ENCODE measurements at places on chromosomes 16 and 17.

DNA sequence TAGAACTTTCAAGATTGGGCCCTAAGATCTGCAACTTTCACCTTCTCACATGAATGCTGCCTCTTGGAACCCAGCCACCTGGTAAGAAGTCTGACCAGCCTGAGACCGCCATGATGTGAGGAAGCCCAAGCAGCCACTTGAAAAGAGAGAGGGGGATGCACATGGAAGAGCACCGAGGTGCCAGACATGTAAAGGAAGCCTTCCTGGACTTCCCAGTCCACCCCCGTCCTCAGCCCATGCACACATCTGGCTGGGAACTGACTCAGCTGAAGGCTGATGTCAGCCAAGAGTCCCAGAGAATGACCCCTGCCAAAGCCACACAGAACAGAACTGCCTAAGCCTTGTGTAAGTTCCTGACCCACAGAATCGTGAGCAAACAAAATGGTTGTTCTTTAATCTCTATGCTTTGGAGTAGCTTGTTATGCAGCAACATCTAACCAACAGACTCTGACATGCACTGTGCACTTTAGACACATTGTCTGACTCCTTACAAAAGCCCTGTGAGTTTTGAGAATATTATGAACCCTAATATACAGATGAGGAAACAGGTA is 86.7 kb downstream of the RMI2 start:
- DNase-seq, result no peak

- no peak for DNase-seq
Measured at GRCh38 chr17:4010754-4011153, 46.5 kb upstream of the ATP2A3 start.

DNA sequence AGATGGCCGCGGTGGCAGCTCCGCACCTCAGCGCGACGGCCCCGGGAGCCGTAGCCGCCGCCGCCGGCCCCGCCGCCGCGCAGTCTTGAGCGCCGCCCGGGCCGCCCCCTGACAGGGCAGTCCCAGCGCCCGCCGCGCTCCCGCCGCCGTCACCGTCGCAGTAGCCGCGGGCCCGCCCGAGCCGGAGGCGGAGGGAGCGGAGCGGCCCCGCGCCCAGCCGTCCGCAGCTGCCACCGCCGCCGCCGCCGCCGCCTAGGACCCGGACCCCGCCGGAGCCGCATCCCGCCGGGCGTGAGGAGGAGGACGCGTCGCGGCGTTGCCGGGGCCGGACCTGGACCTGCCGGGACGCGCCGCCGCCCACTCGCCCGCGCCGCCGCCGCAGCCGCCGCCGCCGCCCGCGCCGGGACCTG is 218 bp downstream of the TNRC6C start:
- no peak for DNase-seq

DNA sequence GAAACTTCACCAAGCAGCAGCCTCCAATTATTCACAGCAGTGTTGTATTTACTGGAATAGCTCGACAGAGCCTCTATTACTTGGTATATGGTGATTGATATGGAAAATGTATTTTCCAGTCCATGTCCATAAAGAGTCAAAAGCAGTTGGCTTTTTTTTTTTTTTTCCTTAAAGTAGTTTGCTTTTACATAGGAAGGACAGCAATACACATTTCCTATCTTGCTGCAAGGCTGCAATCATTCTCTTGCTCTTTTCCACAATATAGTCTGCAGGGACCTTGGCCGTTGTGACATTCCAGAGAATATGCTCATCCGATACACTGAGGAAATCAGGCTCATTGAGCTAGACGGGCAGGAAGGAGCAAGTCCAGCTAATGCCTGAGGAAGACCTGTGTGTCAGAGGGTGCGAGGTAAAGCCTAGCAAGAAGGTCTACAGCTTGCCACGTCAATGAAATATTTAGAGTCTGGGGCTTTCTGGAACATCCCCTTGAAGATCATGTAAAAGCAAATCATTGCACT is 131.1 kb downstream of the ENGASE start:
- DNase-seq, result no peak

- no peak for DNase-seq
Measured at GRCh38 chr17:80008848-80009247, 26.8 kb downstream of the TBC1D16 start.

- no peak for DNase-seq
Measured at GRCh38 chr17:17757956-17758845, 76.9 kb downstream of the RAI1 start.

DNA sequence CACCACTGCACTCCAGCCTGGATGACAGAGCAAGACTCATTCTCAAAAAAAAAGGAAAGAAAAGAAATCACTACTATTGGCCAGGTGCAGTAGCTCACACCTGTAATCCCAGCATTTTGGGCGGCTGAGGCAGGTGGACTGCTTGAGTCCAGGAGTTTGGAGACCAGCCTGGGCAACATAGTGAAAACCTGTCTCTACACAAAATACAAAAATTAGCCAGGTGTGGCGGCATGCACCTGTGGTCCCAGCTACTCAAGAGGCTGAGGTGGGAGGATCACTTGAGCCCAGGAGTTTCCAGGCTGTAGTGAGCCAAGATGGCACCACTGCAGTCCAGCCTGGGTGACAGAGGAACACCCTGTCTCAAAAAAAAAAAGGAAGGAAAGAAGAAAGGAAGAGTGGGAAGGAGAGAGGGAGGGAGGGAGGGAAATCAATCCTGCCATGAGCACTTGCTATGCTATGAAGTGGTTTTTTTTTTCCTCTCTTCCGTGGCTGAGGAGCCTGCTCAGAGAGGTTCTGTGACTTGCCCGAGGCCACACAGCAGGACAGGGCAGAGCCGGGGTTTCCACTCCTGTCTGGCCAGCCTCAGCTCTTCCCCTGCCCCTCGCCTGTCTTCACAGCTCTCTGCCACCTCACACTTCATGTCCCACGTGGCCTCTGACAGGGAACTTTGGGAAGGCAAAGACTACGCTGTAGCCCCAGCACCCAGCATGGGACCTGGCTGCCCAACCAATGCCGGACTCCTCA is 10.9 kb downstream of the GRIN2C start:
- DNase-seq, result no peak

DNA sequence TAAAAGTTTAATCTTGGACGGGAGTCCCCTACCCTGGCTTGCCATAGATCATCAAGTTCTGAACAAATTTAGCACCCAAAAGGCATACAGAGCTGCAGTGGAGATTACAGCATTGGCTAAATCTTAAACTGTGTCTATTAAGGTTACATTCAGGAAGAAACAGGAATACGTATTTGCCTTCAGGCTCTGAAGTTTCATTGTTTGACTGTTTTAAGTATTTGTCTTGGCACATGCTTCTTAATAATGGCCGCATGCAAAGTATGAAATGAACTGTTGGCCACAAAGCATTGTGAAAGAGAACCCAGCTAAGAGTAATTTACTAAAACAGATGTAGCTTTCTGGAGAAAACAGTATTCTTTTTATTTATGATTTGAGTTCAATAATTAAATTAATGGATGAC is 63.9 kb upstream of the CNEP1R1 start:
- no peak for DNase-seq

- peak; percentile 68 for DNase-seq
Measured at GRCh38 chr16:73066927-73067670, 19.2 kb upstream of the ZFHX3 start.

GRCh38 chr16:68246666-68247065 is 1.5 kb downstream of the PLA2G15 start:
- no peak for DNase-seq

GRCh38 chr17:45265821-45266220 is 3.9 kb upstream of the SPATA32 start:
- DNase-seq, result no peak

DNA sequence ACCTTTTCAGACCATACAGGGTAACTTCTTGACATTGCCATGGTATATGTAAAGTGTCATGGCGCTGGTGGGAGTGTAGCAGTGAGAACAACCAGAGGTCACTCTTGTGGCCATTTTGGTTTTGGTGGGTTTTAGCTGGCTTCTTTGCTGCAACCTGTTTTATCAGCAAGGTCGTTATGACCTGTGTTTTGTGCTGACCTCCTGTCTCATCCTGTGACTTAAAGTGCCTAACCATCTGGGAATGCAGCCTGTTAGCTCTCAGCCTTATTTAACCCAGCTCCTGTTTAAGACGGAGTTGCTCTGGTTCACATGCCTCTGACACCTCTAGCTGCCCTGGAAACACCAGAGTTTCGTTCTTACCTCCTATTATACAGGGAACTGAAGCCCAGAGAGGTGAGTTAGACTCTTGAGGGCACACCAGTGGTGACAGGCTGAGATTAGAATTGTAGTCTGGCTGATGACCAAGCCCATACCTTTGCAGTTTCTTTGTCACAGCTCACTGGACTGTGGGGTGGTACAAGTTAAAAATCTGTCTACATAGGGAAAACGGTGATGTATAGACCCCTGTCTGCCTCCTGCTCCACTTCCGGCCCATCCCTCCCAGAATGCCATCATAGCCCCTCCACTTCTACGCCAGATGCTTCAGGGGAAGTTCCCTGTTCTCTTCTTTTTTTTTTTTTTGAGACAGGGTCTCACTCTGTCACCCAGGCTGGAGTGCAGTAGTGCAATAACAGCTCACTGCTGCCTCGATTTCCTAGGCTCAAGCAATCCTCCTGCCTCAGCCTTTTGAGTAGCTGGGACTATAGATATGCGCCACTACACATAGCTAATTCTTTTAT is 21.0 kb downstream of the KSR1 start:
- DNase-seq, result no peak

GRCh38 chr17:21452377-21453143 is 76.4 kb downstream of the KCNJ12 start:
- DNase-seq, result peak; percentile 83

GRCh38 chr16:57361404-57361803 is 2.8 kb downstream of the CCL22 start:
- no peak for DNase-seq

DNA sequence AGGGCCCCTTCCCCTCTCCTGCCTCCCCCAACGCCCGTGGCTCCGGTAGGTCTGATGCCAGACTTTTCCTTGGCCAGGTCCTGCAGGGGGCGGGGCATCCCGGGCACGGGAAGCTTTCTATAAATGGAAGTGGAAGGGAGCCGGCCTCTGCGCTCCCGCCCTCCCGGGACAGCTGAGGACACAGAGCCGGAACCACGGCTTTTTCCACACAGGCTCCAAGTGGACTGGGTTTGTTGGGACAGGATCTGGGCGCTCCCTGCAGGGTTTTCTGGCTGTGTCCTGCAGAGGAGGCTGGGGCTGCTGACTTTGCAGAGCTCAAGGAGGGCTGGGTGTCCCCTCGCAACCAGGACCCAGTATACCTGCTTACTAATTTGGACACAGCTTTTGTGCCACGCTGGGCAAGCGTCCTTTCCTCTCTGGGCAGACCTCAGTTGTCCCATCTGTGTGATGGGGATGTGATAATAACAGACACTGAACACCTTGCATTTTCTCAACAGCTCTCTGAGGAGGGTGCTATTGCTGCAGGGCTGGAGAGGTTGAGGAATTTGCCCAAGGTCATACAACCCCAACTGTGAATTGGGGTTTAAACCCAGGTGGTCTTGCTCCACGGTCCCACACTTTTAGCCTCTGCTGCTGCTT is 1.8 kb downstream of the TNS4 start:
- DNase-seq, result peak; percentile 77

DNA sequence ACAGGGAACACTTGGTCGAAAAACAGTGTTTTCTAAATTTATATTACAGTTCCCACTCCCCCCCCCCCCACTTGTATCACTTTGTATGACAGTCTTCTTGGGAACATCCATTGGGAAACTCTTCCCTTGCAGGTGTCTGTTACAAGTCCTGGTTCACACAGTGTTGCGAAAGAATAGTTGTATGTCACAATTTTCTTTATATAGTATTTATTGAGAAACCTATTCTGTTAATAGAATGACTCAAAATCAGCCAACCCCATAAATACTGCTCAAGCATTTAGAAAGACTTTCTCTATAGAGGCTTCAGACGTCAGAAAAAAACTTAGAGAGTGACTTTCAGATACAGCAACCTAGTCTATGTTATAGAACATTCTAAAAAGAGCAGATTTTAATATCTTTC is 414.4 kb downstream of the WWOX start:
- no peak for DNase-seq

DNA sequence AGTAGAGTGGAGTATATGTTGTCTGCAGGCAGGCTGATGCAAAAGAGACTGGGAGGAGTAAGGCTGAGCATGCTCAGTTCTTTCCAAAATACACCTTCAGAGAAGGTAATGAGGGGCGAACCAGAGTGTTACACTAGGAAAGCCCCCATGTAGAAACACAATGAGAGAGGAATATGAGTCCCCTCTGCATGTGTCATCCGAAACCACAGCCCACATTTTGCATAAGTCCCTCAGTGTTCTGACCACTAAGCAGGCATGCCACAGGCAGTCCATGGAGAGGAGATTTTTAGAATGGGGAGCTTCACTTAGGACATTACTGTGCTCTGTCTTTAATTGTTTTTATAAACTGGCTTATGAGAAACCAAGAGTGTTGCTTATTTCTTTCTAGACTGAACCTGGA is 32.0 kb downstream of the SLC6A2 start:
- DNase-seq, result no peak

- no peak for DNase-seq
Measured at GRCh38 chr17:30395398-30396022, 16.8 kb downstream of the CPD start.

DNA sequence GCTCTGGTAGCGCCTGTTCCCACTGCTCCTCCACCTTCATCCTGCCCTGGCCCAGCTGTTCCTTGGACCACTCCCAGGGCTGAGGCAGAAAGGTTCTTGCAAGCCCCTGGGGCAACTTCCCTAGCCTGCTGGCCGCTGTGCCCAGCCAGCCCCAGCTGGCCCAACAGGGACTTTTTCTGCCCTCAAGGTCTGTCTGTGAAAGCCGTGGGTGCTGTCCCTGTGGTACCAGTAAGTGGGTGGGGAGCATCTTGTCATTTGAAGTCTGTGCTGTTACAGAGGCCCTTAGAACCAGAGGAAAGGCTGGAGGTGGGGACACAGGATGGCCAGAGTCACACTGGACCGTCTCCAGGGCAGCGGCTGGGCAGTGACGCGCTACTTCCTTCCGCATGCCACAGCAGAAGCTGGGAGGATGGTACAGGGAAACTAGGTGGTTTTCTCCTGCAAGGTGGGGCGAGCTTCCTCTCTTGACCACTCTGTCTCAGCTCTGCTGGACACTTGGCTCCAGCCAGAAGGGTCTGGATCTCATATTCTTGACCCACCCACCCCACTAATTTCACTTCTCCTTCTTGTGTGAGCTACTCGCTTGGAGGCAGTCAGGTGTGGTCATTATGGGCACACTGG is 87.8 kb downstream of the PLCG2 start:
- peak; percentile 46 for DNase-seq

DNA sequence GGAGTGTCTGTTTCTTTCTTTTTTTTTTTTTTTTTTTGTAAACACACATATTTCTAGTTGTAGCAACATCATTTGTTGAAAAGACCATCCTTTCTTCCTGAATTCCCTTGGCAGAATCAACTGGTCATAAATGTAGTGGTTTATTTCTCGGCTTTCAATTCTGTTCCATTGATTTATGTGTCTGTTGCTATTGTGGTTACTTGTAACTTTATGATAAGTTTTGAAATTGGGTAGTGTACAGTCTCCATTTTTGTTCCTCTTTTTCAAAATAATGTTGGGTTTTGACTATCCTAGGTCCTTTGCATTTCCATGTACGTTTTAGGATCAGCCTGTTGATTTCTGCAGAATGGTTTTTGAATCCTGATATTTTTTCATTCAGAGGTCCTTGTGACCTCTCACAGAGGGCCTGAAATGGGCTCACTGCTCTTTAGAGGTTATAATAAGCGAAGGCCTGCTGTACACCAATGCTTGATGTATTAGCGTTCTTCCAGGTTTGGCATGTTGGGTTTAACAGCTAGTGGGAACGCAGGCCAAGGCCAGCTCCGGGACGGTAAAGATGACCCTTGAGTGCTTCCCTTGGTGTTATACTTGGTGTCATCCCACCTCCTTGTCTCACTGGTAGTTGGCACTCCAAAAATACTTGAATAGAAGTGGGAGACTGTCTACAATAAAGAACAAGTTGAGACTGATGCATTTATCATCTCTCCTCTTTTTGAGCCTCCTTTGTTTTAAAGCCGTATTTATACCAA is 43.8 kb downstream of the ZNRF1 start:
- no peak for DNase-seq

GRCh38 chr16:66359811-66360608 is 6.5 kb upstream of the CDH5 start:
- no peak for DNase-seq

Data from right hindlimb (tissue), 1 donor.